ENCODE measurements at places on chromosomes 1 and 21.

- DNase-seq, result no peak
Measured at GRCh38 chr1:156648951-156649350, 7.0 kb downstream of the BCAN start.

- DNase-seq, result no peak
Measured at GRCh38 chr1:150332651-150333290, 11.4 kb downstream of the PRPF3 start.

DNA sequence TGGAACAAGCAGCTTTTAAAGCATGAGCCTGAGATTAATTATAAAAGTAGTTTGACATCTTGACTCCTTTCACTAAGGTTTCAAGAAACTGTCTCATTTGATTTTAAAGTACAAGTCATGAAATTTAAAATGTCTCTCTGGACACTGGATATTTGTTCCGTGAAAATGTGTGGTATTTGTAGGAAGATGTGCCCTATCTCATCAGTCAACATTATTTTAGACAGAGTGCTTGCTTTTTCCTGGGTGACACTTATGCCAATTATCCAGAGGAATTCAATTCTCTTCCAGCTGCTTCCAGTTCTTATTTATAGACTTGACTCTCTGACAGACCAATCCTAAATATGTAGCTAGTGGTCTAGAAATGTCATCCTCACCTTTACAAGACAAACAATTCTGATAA lies 300.4 kb downstream of the PLA2G4A start:
- no peak for DNase-seq

DNA sequence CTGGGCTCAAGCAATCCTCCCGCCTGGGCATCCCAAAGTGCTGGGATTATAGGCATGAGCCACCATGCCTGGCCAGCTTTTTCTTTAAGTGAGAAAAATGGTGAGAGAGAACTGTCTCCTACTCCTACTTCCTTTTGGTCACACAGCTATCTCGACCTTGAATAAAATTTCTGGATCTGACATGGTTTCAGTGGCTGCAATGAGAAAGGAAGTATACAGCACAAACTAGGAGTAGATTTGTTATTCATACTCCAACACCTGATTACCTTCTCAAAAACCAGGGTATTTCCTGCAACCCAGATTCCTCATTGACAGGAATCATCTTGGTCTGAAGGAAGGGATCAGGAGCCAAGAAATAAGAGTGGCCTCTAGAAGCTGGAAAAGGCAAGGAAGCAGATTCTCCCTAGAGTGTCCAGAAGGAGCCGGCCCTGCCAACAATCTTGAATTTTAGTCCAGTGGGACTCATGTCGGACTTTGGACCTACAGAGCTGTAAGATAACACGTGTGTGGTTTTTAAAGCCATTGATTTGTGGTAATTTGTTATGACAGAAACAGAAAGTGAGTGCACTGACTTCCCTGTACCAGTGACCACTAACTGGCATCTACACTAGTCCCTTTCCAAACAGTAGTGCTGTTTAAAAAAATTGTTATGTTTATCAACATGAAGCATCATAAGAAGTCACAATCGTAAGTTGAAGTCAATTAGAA lies 516.6 kb downstream of the SMYD3 start:
- no peak for DNase-seq

- no peak for DNase-seq
Measured at GRCh38 chr21:43826623-43826974, 37.2 kb downstream of the RRP1 start.

All from kidney glomerular epithelial cell (primary cell).